ENCODE measurements at places on chromosomes 2 and 18.

DNA sequence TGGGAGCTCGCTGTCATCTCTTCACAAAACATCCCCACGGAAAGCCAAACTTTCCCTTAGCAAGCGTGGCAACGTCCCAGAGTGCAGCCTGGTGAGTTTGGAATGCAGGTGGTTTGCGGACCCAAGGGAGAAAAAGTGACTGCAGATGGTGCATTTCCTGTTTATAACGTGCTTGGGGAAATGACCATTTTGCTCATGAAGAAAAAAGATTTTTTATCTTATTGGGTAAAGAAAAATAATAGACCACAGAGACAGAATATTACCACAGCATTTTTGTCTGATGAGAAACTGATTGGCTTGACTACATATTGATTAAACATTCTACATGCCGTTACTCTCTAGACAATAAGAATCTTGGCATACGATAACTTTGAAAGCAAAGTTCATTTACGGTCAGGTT lies 136.5 kb downstream of the COPS8 start:
- DNase-seq, result no peak

DNA sequence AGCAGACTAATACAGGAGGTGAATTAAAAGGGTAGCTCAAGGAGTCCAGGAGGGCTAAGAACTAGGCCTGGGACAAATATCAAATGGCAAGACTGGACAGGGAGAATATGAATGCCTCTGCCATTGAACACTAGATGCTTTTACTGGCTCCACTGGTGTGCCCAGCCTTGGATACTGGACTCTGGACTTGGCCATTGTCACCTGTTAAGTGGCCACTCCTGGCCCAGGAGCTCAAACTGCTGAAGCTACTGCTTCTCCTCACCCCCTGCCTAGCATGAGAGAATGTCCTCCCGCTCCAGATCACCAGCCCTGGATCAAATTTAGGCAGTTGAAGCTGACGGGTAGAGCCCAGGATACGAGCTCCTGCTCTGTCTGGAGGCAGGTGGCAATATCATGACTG lies 170.8 kb downstream of the DDX1 start:
- DNase-seq, result no peak

- no peak for DNase-seq
Measured at GRCh38 chr2:102657770-102658169, 38.4 kb downstream of the SLC9A2 start.

DNA sequence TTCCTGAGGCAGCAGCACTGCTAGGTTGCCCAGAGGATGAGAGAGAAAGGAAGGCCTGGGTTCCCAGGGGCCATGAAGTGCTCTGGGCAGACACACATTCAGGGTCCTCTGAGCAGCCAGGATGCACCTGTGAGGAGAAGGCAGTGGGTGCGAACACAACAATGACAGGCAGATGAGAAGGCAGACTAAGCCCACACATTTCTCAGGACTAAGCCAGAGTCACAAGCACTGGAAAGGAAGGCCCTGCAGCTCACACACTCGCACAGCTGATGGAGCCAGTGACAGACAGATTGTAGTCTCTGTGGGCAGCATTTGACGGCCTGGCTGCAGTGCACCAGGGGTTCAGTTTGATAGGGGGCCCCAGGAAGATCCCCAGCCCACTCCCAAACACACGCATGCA lies 61.8 kb downstream of the ARHGEF4 start:
- no peak for DNase-seq

GRCh38 chr2:215149060-215149459 lies 10.6 kb upstream of the ABCA12 start:
- DNase-seq, result no peak

- no peak for DNase-seq
Measured at GRCh38 chr2:178391701-178392100, 59.3 kb downstream of the PRKRA start.

GRCh38 chr2:207603486-207603885 lies 21.7 kb downstream of the METTL21A start:
- no peak for DNase-seq

DNA sequence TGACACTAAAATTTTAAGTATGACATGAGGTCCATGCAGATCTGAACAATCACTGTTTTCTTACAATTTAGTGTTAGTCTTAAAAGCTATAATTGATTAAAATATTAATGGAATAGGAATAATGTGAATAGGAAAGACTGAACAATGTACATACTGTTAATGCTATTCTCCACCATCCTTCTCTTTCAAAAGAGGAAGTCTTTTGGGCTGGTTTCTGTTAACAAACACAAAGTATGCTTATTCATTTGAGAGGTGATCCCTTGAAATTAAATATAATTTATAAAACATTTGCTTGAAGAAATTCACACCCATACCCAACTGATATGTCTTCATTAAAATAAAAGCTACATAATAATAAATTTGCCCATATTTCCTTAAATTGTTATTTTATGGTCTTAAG lies 2.3 kb downstream of the STPG4 start:
- no peak for DNase-seq

- no peak for DNase-seq
Measured at GRCh38 chr2:196520605-196521004, 118.9 kb upstream of the CCDC150 start.

DNA sequence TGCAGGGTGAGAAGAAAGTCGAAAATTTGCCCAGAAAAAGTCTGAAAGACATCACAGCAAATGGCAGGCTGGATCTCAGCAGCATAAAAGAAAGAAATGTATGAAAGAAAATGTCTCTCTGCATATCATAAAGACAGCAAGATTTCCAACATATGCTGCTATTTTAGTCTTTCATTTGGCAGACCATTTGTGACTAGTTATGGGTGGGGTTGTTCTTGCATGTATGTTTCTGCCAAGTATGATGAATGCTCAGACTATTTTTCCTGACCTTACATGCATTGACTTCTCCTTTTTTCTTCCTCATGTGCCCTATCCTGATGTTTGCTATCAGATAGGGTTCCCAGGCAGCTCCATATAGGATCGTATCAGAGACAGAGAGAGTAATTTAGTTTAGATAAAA lies 58.5 kb upstream of the PARD3B start:
- DNase-seq, result no peak

GRCh38 chr18:26356045-26356785 lies 130.0 kb downstream of the TAF4B start:
- no peak for DNase-seq

- no peak for DNase-seq
Measured at GRCh38 chr2:168307379-168307778, 60.0 kb upstream of the STK39 start.

DNA sequence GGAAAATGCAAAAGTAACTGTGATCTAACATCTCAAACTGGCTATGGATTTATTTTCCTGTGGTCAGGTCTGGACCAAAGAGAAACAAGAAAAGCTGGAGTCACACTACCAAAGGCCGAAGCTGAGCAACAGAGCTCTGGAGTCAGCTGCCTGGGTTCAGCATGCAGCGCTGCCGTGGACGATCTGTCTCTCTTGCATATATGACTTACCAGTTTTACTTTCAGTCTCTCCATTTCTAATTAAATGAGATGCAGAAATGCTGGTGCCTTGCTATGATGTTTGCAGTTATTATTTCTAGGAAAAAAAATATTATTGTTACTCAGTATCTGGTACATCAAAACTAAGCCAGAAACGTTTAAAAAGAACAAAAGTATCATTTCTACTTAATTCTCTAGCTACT lies 813.2 kb downstream of the RNF144A start:
- no peak for DNase-seq

DNA sequence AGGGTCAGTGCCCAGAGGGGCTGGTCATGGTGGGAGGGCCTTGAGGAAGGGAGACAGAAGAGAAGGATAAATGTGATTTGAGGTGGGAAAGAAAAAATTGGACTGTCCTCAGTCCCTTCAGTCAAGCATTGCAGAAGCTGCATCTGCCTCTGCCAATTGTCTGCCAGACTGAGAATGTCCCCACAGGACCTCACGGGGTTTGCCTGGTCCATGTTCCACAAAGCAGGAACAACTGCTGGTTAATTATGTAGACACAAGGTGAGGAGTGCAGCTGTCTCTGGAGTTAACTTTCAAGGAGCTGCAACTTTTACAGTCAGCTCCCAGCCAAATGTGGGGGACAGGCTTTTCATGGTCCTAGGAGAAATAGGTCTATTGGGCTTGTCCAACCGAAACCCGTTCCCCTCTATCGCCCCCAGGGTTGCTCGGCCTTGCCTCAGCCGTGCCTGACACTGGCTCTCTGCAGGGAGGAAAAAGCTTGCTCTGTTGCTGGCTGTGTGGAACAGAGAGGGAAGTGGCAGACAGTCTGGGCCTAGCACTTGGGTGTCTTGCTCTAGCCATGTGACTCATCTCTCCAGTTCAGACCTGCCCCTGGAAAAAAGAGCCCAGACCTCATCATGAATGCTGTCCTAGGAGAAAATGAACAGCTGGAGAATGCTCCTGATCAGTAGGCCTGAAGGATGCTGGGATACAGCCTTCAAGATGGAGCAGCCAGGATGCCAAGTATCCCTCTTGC lies 31.1 kb upstream of the PAX8 start:
- DNase-seq, result no peak

- DNase-seq, result no peak
Measured at GRCh38 chr2:69143748-69144360, 130.9 kb downstream of the ANTXR1 start.

- DNase-seq, result no peak
Measured at GRCh38 chr2:26675651-26676255, 16.8 kb upstream of the KCNK3 start.

DNA sequence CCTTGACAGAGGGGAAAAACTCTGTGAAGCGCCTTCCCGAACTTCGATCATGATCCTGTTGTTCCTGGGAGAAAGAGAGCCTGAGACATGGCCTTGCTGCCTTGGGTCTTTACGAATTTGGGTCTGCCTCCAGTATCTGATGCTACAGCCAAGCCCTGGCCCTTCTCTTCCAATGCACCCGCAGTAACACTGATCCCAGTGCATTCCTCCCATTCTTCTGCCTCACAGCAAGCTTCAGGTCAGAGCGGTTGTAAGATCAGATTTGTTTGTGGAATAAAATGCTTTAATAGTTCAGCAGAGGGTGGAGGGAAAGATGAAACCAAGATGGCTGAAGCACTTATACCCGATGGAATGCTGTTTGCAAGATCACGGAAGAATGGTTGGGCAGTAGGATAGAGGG lies 196.7 kb upstream of the SIX2 start:
- no peak for DNase-seq

DNA sequence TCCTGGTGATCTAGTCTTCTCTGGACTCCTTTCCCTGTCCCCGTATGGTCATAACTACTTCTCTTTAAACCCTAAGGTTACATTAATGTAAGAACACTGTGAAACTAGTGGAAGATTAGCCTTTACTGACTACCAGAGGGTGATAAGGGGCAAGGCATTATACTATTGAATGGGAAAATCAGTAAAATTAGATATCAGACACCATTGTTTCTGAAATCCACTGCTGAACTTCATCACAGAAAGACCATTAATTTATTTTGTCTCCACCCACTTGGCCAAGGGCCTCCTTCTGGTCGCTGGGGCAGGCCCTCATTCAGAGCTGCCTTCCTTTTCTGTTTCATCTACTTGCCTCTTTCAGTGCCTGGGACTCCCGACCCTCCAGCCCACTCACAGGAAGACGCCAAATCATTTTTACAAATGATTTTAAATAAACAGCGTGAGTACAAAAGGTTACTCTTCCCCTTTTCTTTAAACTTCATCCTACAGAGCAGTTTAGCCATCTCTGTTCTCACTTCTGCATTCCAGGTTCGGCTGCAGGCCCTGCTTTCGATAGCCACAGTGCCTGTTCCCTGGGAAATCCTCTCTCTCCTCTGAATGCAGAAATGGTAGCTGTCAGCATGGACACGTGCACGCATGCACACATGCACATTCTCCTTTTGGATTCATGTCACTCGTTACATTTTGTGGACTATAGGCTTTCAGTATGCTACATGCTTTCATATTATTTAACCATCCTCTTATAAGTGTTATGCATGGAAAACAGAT lies 70.3 kb upstream of the DOCK10 start:
- DNase-seq, result no peak

DNA sequence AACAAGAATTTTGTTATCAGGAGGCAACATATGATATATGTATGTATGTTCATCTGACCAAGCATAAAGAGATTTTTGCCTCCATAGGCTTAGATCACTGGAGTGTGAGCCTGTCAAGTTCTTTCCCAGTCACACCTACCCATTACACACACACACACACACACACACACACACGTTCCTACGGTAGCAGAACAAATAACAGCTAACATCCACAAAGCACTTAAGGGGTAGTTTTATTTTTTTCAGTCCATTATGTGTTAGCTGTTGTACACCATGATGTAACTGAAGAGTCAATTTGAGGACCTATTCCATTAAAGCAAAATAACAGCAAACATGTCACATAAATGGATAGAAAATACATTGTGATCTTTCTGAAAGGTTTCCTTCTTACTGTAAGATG lies 39.5 kb downstream of the UGP2 start:
- no peak for DNase-seq

- no peak for DNase-seq
Measured at GRCh38 chr2:133135035-133135654, 433.1 kb downstream of the NCKAP5 start.

DNA sequence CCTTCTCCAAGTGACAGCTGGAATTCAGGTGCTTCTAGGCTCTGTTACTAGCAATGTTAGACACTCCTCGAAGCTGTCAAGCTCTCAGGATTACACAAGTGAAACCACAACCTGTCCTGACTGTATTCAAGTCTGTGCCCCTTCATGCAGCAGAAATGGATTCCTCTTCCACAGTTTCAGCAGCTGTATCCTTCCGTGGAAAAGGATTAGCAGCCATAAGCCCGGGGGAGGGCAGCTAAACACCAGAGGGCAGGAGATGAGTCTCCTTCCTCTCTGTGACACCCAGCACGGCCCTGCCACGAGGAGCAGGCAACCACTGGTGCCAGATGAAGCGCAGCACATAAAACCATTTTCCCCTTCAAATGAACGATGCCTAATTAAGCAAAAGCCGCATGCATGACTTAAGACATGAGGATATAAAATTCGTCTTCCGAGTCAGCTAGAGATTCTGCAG lies 1.2 kb downstream of the ST3GAL5 start:
- DNase-seq, result peak; percentile 16

- DNase-seq, result no peak
Measured at GRCh38 chr18:79218605-79219190, 149.5 kb downstream of the ATP9B start.

DNA sequence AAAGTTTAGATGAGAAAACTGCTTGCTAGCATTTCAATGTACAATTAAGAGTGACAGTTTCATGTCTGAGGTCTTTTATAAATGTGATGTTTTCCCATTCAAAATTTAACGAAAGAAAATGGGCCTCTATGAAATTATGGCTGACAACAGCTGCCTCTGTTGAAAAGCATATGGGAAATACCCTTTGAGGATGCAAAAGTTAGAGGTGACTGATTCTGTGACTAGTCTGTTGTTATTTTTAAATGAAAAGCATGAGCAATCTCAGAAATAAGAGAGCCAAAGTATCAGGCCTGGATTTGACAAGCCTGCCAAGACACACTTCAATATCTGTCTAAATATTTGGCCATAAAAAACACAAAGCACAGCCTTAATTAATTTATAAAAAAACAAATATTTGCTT lies 580.8 kb downstream of the ERBB4 start:
- no peak for DNase-seq

- no peak for DNase-seq
Measured at GRCh38 chr18:9810994-9811705, 74.6 kb upstream of the TXNDC2 start.
